ENCODE measurements at places on chromosomes 1 and 21. TPM values are rescaled to one million over a fixed set of nuclear protein-coding genes. Genes with fewer than 3 reads are reported as not detected.

- no peak for DNase-seq
Measured at GRCh38 chr1:54125386-54126070, 27.3 kb downstream of the CDCP2 start.

GRCh38 chr1:17438318-17439249 lies 893 bp downstream of the RCC2 start:
- peak; percentile 87 for DNase-seq

- DNase-seq = no peak
Measured at GRCh38 chr1:162006081-162006480, 17.6 kb downstream of the OLFML2B start.

DNA sequence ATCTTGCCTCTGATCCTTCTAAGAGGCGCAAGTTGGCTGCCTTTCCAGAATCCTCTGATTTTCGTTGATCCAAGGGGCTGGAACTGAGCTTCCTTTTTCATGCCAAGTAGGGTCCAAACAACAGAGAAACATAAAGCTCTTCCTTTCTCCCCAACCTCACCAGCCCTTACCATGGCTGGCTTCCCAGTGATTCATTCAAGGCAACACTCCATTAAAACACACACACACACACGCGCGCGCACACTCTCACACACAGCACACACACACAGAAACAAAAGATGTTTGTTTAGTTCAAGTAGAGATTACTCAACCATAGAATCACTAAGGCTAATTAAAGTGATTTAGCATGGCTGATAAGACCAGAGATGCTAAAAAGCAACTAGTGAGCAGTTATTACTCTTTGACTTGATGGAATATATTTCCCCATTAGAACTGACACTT lies 13.0 kb upstream of the GUCA2A start:
- no peak for DNase-seq

DNA sequence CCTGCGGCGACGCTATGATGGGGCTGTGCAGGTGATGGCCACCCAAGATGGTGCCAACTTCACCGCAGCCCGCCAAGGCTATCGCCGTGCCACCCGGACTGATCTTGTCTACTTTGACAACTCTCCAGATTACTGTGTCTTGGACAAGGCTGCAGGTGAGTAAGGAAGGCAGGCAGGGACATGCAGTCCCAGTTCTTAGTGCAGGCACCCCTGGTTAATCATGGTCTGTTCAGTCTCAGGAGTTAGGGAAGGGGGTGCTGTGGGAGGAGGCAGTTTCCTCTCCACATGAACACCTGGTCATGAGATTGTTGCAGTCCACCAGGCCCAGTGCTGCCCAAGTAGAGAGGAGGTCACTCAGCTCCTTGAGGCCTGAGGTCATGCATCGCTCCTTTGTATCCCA lies 8.5 kb downstream of the WNT2B start:
- no peak for DNase-seq

- DNase-seq = peak; percentile 93
Measured at GRCh38 chr1:61043010-61043820, 39.1 kb upstream of the NFIA start.

- DNase-seq = no peak
Measured at GRCh38 chr1:203508463-203509073, 14.6 kb downstream of the OPTC start.

GRCh38 chr1:54697896-54698295 lies 17.8 kb upstream of the TTC4 start:
- no peak for DNase-seq

DNA sequence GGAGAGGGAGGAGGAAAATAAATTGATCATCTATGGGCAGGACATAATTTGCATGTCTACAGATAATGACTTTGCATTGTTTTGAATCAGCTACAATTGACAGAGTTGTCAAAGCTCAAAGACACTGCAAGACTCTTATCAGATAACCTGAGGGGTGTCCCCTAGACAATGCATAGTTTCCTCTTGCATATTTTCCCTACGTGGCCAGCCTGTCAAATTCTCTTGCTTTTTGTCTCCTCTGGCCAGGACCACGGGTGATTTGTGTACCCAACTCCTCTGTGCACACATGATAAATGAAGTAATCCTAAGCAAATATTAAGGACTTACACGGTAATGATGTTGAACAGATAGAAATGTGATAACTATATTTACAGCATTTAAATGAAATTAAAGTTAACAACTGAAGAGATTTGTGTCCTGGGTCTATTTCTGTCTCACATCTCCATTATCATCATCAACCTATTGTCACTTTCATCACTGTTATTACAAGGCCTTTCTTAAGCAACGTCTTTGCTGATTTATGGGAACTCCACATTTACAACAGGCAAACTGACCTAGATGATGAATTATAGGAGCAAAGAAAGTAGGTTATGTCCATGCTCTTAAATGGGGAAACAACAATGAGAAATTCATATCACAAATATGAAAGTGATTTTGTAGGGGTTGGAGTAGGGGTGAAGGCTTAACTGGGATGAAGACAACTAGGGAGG lies 18.8 kb downstream of the BATF3 start:
- DNase-seq = no peak

DNA sequence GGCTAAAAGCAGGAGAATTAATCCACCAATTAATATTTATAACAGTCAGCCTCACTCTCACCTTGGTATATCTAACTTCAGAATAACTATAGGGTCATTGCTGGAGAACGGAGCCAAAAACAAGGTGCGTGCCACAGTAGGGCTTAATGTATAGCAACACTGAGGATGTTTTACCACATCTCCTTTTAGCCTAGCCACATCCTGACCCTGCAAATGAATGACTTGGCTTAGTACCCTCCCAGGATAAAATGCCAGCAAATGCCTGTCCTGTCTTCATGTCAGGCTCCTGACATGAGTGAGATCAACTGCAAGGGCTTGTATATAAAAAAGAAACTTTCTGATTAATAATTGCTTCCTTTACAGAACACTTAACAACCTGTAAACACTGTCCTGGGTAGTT lies 2.7 kb upstream of the CDC42BPA start:
- DNase-seq = no peak

GRCh38 chr1:166176416-166176815 lies 9.6 kb upstream of the FAM78B start:
- peak; percentile 11 for DNase-seq

- DNase-seq = peak; percentile 27
Measured at GRCh38 chr1:32274646-32275340, 17.1 kb upstream of the HDAC1 start.

GRCh38 chr1:5836776-5837440 lies 155.3 kb downstream of the NPHP4 start:
- peak; percentile 18 for DNase-seq

- no peak for DNase-seq
Measured at GRCh38 chr1:184366997-184367396, 19.8 kb upstream of the C1orf21 start.

GRCh38 chr1:227947676-227948492 lies at the start of gene WNT9A:
Gene WNT9A, minus strand, starts transcription at chr1:227947932. Its CDS starts 45 bp downstream, at chr1:227947887.
- DNase-seq = peak; percentile 24

DNA sequence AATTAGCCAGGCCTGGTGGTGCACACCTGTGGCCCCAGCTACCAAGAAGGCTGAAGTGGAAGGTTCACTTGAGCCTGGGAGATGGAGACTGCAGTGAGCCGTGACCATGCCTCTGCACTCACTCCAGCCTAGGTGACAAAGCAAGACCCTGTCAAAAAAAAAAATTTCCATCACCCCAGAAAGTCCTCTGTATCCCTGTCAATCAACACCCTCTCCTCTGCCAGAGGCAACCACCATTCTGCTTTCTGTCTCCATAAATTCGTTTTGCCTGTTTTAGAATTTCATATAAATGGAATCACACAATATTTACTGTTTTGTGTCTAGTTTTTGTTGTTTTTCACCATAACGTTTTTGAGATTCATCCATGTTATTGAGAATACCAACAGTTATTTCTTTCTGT lies 141.6 kb upstream of the SLC45A1 start:
- no peak for DNase-seq

DNA sequence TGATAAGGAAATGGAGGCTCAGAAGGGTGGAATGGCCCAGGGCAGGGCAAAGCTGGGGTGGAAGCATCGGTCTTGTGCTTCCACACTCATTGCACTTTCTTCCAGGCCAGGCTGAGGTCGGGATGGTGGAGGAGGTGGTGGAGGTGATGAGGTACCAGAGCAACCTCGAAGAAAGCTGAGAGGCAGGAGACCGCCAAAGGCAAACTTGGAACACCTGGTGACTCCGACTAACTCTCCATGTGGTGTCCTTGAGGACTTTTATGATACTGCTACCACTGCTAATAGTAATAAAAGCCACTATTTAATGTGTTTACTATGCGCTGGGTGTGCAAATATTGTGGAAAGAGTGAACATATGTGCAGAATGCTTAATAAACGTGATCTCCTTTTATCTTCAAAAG lies 16.9 kb upstream of the BTG2 start:
- DNase-seq = peak; percentile 24

DNA sequence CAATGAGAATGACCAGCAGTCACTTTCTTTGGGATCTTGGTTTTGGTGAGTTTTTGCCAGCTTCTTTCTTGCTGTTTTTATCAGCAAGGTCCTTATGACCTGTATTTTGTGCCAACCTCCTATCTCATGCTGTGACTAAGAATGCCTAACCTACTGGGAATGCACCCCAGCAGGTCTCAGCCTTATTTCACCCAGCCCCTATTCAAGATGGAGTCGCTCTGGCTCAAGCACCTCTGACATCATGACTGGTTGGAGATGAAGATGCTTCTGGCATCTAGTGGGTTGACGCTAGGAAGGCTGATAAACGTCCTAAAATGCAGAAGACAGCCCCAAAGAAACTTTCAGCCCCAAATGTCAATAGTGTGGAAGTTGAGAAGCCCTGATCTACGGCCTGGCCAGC lies 33.6 kb upstream of the NHLH2 start:
- no peak for DNase-seq

DNA sequence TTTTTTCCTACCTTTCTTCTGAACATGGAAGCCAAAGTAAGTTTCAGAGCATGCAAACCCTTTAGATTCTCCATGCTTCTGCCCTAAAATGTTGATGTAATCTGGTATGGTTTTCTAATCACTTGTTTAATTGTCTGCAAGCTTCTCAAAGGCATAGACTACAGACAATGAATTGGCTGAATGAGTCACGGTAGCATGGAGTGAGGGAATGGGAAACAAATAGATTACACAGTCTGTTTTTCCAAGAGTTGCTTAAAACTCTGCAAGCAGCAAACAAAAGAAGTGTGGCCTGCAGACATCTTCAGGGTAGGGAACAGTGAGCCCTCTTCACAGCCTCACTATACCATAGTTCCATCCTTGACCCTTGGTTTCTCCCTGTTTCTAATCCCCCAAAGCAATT lies 326.0 kb downstream of the BARHL2 start:
- DNase-seq = no peak

- DNase-seq = no peak
Measured at GRCh38 chr1:185974367-185975170, 240.4 kb downstream of the HMCN1 start.

DNA sequence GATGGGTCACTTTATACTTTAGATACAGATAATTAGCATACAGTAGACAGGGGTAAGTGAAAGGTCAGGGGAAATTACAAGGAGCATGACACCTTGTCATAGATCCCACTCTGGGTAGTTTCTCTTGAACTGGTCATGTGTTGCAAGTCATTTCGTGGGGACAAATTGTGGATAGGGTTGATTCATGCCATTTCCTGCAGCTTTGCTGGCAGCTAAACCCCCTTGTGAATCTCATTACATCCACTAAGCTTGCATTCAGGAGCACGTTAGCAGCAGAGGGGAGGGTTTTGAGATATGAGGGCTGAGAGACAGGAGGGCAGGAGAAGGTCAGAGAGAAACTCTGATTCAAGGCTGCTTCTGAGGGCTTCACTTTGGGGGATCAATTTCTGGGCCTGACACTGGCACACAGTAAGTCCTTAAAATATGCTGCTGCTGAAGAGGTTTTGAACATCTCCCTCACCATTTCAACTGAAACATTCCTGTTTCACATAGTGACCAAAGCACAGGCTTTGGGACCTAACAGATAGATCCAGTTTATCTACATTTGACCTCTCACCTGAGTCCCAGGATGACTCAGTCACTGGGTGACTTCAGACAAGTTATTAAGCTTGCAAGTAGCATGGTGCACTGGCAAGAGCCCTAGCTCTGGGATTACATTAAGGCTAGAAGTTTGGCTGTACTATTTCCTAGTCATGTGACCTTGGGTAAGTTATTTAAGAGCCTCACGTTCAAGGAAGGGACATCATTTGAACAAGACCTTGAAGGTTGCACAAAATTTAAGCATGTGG lies 206.0 kb upstream of the USP24 start:
- no peak for DNase-seq

DNA sequence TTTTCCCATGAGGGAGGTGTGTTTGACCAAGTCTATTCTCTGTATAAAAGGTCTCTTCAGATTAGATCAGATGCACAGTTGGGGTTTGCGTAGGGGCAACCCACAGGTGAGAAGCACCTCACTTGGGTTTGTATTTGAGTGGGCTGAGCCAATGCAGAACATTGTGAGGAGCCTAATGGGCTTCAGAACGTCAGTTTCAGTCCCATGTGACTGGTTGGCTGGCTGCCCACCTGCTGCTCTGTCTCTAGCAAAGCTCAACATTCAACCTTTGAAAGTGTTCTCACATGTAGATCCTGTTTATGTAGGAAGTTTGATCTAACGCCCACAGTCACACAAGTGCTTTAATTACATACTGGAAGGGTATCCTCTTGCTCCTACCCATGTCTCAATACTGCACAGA lies 105.5 kb downstream of the FASLG start:
- DNase-seq = peak; percentile 51

DNA sequence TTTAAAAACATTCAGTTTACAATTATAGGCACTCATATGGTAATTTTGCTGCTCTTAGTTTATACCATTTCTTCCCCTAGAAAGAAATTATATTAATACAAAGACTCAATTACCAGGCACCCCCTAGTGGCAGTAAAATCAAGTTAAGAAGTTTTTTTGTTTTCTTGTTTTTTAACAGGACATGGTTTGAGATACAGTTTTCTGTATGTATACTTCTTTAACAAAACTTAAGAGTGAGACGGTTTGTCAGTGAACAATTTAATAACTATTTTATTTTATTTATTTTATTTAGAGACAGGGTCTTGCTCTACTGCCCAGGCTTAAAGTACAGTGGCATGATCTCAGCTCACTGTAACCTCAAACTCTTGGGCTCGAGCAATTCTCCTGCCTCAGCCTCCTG lies 224.6 kb downstream of the FAF1 start:
- no peak for DNase-seq

GRCh38 chr1:65346190-65346589 lies 36.8 kb downstream of the DNAJC6 start:
- no peak for DNase-seq

The CD160 gene
- total RNA-seq = not detected

The ANKRD35 gene
- 0.30 TPM for total RNA-seq

The TFF2 gene
- total RNA-seq = not detected

The HPDL gene
- total RNA-seq = 12.7 TPM

The GPR161 gene
- total RNA-seq = 0.59 TPM

The DPT gene
- not detected for total RNA-seq

The LEFTY1 gene
- total RNA-seq = not detected

The HEYL gene
- total RNA-seq = 0.23 TPM

The PLD5 gene
- not detected for total RNA-seq

The RGS16 gene
- total RNA-seq = 30.6 TPM

The CENPL gene
- 26.1 TPM for total RNA-seq

The FCRL3 gene
- total RNA-seq = 1.1 TPM

The SPATA45 gene
- total RNA-seq = not detected

The PIK3R3 gene
- total RNA-seq = 0.78 TPM
